ENCODE measurements at places on chromosomes 6 and 20. TPM values are rescaled to one million over a fixed set of nuclear protein-coding genes. Genes with fewer than 3 reads are reported as not detected.

MLIP gene
- 0.07 TPM for polyA plus RNA-seq

TNNC2 gene
- polyA plus RNA-seq: 1.4 TPM

DNA sequence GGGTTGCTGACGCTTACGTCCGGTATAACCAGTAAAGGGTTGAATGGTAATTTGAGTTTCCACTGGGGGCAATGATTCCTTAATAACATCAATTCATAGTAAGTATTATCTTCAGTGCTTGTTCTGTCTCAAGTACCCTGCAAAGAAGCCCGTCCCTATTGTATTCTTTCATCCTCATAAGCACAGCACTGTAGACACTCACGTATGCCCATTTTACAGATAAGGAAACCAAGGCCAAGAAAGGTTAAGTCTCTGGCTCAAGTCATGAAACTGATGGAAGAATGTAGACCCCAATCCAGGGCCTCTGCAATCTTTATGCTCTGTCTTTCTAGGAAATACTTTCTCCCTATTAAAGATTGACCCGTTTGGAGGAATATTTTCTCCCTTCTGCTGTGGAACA, 251.2 kb downstream of the ZNF217 start:
- no peak for DNase-seq

DNA sequence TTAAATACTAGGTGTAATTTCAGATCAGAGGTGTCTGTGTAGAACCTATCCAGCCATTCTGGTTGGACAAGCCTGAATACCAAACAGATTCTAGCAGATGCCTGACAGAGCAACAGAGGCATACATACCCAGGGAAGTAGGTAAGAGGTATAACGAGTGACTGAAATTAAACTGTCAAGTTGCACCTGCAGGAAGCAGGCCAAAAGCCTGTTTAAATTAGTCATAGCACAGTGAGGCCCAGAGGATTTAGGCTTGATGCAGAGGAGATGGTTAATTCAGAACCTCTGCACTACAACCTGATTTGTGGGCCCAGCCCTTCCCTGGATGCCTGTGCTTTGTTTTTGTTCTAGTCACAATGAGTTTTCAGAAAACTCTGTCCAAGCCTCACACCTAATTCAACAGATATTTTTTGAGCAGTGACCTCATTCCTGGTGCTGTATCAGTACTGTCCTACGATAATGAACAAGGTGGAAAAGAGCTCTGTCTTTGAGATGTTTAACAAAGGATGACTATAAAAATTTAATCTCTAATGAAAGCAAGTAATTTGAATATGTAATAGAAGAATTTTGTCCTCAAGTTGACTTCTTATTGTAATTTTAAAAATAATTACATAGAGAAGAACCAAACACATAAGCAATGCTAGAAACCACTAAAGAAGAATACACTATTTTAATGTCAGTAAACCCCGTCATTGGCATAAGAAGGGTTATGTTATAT, 31.7 kb downstream of the C6orf58 start:
- no peak for DNase-seq

TCF15 gene
- polyA plus RNA-seq: not detected

- no peak for DNase-seq
Measured at GRCh38 chr6:43921039-43921438, 151.0 kb downstream of the VEGFA start.

Data from fibroblast of lung (primary cell).